Myocyte (in vitro differentiated cells): ENCODE measurements at places on chromosomes 5 and 9.

- DNase-seq, result peak; percentile 85
These were observed 193.8 kb upstream of the ZNF618 start for GRCh38 chr9:113682297-113682771.

GRCh38 chr5:166509085-166509484 lies 1782.4 kb upstream of the WWC1 start:
- peak; percentile 1 for DNase-seq

GRCh38 chr5:108797396-108797795 lies 49.7 kb downstream of the FER start:
- DNase-seq, result no peak

DNA sequence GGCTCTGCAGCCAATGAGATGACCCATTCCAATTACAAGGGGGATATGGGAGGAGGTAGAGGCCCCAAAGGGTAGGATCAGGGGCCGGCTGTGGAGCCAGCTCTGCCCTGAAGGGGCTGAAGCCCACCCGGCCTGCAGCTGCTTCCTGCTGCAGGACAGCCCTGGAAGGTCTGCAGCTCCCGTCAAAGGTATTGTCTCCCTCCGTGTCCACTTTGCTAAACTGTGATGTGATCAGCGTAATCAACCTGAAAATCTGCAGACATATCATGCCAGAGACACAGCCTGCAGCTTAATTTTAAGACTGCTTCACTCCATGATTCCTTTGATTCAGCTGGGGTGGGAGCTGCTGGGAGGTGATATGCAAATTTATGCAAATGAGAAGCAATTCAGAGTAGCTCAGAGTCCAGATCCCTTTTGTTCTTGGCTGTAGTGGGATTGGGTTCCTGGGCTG lies 90.7 kb downstream of the GADD45G start:
- DNase-seq, result no peak

GRCh38 chr5:110916381-110917049 lies 155.0 kb upstream of the TSLP start:
- peak; percentile 80 for DNase-seq

DNA sequence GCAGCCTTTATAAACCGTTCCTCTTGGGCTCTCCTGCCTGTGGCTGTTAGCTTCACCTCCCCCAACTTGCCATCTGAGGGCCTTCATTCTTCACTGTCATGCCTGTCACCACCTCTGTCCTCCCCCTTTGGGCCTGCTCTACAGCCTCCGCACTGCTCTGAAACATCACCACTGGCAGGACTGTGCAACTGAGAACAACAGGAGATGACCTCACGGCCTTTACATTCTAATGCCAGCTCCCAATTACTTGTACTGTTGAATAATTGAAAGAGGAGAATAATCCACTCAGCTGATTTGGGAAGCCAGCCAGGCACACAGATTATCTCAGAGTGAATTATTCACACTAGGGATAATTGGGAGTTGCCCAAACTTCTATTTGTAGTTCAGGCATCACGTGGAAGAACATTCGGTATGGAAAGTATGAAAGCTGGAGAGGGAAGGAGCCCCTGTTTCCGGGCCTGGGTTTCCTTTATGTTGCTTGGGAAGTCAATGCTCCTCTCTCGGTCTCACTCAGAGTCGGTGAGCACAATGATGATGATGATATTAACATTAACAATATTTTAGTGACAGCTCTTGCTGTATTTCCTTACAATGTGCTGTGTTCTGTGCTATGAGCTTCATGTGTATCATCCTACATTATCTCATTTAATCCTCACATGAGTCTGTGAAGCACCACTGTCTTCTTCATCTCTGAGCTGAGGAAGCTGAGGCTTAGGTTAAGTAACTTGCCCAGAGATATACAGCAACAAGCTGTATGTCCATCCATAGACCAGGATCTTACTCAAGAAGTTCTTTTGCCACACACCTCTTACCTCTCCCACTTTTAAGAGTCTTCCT lies 99.3 kb upstream of the LRRTM2 start:
- DNase-seq, result no peak

- no peak for DNase-seq
These were observed 47.3 kb upstream of the CDKN2AIPNL start for GRCh38 chr5:134459010-134459403.

GRCh38 chr9:98491231-98491651 lies 217.5 kb downstream of the GABBR2 start:
- DNase-seq, result no peak

DNA sequence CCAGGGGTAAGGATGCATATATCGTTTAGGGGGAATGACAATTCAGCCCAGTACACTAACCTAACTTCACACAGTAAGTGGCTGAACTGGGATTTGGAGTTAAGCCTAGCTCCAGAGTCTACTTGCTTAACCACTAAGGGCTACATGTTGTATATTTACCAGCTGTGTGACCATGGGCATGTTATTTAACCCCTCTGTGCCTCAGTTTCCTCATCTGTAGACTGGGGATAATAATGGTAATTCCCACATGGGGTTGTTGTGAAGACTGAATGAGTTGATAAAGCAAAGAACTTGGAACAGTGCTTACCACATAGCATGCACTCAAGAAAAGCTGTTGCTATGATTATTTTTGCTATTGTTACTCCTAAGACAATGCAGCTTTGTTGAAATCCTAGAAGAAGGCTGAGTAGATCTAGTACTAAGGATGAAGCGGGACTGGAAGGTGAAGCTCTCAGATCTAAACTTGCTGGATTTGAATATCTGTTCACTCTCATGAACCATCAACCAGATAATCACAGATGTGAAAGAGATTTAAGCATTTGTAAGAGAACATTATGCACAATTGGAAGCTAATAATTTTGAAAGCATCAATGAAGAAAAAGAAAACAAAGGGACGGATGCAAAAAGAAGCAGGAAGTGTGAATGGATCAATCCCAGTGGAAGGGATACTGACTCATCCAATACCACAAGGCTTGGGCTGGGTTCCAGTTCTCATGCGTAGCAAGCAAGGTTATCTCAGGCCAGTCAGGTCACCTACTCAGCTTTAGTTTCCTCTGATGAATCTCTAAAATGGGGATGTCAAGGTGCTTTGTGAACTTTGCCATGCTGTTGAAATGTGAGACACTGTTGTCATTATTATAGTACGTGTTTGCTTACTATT lies 78.5 kb upstream of the TBC1D2 start:
- DNase-seq, result peak; percentile 67

DNA sequence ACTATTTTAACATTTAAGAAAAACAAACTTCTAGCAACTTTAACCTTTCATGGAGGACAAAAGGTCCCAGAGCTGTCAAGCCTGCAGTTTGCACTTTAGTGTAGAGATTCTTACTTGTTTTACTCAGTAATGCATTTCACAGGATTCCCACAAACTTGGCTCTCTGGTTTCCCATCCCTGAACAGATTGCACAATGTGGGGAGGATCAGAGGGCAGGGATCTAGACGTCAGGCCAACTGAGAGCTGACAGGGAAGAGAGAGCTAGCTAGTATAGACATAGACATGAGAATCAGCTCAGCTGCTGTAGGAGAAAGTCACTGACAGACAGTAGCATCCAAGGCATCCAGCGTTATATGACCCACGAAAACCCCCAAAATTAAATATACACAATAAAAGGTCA lies 20.9 kb upstream of the BNIP1 start:
- DNase-seq, result peak; percentile 30

GRCh38 chr9:79799691-79800335 lies 228.0 kb downstream of the TLE4 start:
- DNase-seq, result no peak

DNA sequence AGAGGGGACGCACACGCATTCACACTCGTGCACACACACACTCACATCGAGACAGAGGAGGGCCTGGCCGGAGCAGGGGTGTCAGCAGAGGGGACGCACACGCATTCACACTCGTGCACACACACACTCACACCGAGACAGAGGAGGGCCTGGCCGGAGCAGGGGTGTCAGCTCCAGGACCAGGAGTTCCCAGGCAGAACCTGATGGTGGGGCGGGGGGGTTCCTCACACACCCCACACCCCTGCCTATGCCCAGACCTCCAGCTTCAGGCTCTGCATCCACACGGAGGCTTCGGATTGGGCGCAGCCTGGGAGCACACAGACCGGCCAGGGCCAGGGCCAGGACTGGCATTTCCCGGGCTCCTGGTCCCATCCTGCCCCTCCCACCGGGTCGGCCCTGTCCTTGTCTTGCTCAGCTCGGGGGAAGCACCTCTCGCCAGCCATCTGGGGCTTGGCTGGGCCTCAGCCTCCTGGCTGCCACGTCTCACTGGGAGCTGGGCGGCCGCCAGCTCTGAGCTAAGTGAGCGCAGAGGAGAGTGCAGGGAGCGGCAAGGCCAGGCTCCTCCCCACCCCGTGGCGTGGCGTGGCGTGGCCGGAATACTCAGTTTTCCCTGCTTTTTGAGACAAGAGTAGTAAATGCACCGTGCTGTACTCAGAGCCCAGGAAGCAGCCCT lies 31.3 kb downstream of the ADAMTS2 start:
- peak; percentile 86 for DNase-seq

DNA sequence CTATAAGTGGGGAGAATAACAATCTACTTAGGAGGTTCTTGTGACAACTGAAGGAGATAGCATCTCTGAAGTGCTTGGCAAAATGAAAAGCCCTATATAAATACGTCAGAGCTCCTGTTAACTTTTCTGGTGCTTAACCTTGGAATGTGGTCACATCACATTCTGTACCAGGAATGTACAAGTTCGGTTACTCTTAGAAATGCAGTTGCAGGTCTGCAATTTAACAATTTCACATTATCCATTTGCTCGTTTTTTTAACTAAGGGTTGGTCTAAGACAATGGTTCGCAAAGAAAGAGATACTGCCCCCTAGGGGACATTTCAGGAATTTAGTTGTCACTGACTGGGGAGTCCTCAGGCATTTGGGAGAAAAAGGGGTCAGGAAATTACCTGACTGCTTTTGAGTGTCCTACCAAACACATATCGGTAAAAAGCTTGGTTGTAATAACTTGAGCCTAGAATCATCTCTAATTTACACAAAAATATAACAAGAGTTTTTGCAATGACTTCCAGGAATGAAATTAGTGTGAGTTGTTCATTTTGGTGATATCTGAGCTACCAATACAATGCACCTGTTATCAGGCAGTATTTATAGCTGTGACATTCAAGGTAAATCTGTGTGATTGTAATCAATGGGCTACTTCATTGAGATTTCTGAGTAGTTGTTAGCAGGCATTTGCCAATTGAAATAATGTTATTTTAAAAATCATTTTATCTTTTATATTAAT lies 5.4 kb upstream of the HBEGF start:
- DNase-seq, result peak; percentile 85

DNA sequence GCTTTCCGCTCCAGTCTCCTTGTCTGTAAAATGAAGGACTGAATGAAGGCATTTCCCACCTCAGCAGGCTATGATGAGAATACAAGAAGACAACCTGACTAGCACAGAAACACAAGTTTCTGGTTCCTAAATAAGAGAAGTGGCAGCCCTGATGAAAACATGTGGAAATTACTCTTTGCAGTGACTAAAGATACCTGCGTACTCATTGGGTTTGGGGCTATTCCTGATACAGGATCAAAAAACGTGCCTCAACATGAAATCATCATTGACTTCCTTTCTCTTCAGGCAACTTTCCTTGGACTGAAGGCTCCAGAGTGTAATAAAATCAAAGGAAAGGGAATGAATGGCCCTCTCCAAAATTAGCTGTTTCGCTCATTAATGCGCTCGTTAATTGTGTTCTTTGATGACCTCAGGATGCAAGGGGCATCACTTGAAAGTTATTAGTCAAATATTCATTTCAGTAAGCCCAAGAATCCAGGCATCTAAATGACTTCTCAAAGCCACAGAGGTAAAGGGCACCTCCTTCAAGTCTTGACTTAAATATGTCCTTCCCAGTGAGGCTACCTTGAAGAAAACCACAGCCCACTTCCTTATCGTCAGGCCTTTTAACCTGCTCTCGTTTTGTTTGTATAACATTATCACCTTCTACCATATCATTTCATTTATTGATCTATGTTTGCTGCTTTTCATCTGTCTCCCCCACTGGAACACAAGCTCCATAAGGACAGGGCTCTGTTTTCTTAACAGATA lies 68.9 kb downstream of the RASEF start:
- no peak for DNase-seq

GRCh38 chr9:5455181-5455580 lies 4.8 kb downstream of the CD274 start:
- peak; percentile 33 for DNase-seq

- no peak for DNase-seq
These were observed 216.2 kb upstream of the ACTBL2 start for GRCh38 chr5:57698802-57699201.

- peak; percentile 66 for DNase-seq
These were observed 72.1 kb upstream of the ARAP3 start for GRCh38 chr5:141753971-141754713.

DNA sequence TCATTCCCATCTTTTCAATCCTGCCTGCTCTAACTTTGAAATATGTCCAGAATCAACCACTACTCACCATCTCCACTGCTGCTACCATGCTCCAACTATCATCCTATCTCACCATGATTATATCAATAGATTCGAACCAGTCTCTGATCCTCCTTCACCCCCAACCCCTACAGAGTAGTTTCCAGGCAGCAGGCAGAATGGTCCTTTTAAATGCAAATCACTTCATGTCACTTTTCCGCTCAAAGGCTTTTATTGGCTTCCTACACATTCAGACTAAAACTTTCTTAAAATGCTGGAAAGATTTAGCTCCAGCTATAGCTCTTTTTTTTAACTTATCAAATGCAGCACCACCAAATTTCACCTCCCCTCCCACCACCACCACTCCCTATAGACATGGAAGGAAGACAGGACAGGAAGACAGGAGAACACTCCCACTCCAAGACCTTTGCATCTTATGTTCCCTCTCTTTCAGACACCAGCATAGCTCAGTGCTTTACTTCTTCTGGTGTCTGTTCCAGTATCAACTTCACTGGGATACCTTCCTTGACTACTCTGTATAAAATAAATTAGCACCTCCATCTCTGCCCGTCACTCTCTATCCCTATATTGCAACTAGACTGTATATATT lies 9.9 kb upstream of the PPP2R2B start:
- DNase-seq, result no peak

GRCh38 chr5:119031905-119032304 lies 39.0 kb upstream of the DMXL1 start:
- no peak for DNase-seq

DNA sequence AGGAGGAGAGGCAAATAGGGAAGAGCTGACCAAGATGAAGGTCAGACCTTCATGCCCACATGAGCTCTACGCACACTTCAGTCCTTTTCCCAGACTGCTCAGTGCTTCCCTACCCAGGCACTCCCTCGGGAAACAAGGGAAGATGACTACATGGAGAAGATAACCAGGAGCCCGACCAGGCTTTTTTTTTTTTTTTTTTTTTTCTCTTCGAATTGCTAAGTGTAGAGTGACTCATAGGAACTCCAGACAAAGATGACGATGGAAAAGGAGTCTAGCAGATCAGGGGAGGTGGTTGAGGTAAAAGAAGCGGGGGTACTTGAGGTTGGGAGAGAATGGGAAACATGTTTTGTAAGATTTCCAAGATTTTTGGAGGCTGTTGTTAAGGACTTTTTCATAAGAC lies 526.1 kb downstream of the BNC2 start:
- peak; percentile 53 for DNase-seq

- DNase-seq, result no peak
These were observed 225.9 kb downstream of the VPS13A start for GRCh38 chr9:77403239-77403638.

DNA sequence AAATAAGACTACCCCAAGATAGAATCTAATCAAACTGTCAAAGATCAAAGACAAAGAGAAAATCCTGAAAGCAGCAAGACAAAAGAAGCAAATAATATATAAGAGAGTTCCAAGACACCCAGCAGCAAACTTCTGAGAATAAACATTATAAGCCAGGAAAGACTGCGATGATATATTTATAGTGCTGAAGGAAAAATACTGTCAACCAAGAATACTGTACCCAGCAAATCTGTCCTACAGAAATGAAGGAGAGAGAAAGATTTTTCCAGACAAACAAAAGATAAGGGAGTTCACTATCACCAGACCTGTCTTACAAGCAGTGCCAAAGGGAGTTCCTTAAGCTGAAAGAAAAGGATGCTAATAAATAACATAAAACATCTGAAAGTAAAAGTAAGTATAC lies 227.4 kb downstream of the DENND1A start:
- no peak for DNase-seq
